ENCODE measurements at places on chromosomes 7 and 10. TPM values are rescaled to one million over a fixed set of nuclear protein-coding genes. Genes with fewer than 3 reads are reported as not detected.

FAM221A gene
- 5.9 TPM for total RNA-seq

KNDC1 gene
- 0.26 TPM for total RNA-seq

FAM24B gene
- total RNA-seq: 14.8 TPM

AZGP1 gene
- total RNA-seq: 0.43 TPM

GRM3 gene
- total RNA-seq: not detected

SUN3 gene
- not detected for total RNA-seq

ACSM6 gene
- not detected for total RNA-seq

ZNF32 gene
- total RNA-seq: 6.5 TPM

All from activated T-helper 17 cell treated with anti-CD3 and anti-CD28 coated beads, Interleukin-2, amount 50 U/mL, for 72 hours (primary cell).